ENCODE measurements at places on chromosomes 5 and 9.
A peak's percentile ranks its signal among the peaks of the same experiment; 100 is the strongest.

- DNase-seq, result no peak
These were observed 68.6 kb downstream of the SKIC3 start for GRCh38 chr5:95486191-95486590.

GRCh38 chr9:17799369-17799768, 220.5 kb downstream of the SH3GL2 start:
- peak; percentile 13 for DNase-seq

- no peak for DNase-seq
These were observed 115.2 kb downstream of the GNAQ start for GRCh38 chr9:77916410-77916819.

GRCh38 chr5:37283214-37283820, 34.1 kb upstream of the CPLANE1 start:
- DNase-seq, result peak; percentile 7

- no peak for DNase-seq
These were observed 40.7 kb upstream of the S1PR3 start for GRCh38 chr9:88950341-88951154.

DNA sequence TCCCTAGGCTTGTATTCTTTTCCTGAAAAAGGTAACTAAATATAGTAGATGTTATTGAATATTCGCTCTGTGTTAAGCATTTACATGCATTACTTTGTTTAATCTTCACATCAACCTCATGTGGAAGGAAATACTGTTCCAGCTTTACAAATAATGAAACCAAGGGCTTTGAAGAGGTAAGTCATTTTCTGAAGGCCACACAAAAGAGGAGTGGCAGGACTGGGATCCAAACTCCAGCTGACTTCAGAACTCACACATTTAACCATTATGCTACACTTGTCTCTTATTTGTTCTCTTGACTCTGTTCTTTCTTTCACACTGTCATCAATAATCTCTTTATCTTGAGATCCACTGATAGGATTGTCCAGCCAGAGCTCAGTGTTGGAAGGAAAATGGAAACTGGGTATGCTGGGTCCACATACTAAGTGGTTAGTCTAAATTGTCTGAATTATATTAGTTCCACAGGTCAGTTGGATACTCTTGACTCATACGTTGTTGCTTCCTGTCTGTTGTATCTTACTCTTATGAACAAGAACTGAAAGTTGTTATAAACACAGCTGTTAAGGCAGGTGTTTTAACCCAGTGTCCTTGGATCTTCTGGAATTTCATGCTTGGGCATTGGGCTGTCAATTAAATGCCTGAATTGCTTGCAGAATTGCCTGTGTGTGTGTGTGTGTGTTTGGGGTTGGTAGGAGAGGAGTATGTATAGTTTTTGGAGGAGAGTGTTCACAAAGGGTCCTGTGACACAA, 65.6 kb downstream of the TLE4 start:
- DNase-seq, result no peak
